Dermis blood vessel endothelial cell (primary cell): ENCODE measurements at places on chromosomes 11 and 22.

GRCh38 chr22:33025675-33026074 lies 32.5 kb downstream of the SYN3 start:
- no peak for DNase-seq

GRCh38 chr11:373716-374551 lies 4.6 kb downstream of the B4GALNT4 start:
- no peak for DNase-seq

DNA sequence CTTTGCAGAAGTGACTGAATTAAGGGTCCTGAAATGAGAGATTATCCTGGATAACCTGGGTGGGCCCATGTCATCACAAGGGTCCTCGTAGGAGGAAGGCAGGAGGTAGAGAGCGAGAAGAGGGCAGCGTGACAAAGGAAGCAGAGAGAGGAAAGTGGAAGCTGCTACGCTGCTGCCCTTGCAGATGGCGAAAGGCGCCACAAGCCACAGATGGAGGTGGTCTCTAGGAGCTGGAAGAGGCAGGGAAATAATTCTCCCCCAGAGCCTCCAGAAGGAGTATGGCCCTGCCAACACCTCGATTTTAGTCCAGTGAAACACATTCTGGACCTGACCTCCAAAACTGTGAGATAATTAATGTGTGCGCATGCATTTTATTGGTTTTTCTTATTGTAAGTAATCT lies 13.4 kb downstream of the TMEM184B start:
- DNase-seq, result no peak

GRCh38 chr11:114302663-114303062 lies 6.5 kb downstream of the NNMT start:
- DNase-seq, result no peak

GRCh38 chr11:122717264-122717867 lies 61.8 kb downstream of the UBASH3B start:
- DNase-seq, result no peak

DNA sequence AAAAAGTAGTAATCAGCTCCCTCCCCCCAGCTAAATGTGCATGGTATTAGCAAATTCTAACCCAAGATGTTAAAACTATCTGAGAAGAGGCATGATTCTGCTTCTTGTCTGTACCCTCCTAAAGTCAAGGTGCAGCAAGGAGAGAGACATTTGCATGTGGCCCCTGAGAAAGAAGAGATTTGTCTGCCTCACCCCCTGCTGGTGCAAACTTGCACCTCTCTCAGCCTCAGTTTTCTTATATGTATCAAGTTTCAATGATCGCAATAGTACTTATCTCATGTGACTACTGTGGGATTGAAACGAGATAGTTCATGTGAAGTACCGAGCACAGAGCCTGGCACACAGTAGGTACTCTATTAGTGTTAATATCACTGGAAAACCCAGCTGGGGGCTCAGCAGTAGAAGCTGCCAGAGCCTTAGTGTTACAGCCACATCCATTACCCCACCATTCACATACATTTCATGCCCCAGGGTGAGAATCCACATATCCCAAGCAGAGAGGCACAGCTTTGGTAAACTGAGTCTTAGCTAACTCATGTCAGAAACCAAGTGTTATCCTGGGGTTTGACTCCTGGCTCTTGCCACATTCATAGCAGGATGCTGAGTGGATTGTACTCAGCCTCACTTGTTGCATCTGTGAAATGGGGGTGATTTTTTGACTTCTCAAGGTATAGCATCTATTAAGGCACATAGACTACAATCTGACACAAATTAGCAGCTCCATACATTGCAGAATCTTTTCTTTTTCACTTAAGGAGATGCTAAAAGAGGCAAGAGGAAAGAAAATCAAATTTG lies 24.9 kb downstream of the CD44 start:
- no peak for DNase-seq

DNA sequence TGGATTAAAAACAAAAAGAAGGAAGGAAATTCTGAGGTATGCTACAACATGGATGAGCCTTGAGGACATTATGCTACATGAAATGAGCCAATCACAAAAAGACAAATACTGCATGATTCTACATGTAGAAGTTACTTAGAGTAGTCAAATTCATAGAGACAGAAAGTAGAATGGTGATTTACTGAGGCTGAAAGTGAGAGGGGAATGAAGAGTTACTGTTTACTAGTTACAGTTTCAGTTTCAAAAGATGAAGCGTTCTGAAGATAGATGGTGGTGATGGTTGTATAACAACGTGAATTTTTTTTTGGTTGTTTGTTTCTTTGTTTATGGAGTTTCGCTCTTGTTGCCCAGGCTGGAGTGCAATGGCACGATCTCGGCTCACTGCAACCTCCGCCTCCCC lies 9.5 kb downstream of the OR5P2 start:
- DNase-seq, result no peak

- DNase-seq, result no peak
Observed at GRCh38 chr11:65960824-65961266, 689 bp upstream of the SART1 start.

- peak; percentile 55 for DNase-seq
Observed at GRCh38 chr11:96342014-96342960, 708 bp downstream of the MAML2 start.

DNA sequence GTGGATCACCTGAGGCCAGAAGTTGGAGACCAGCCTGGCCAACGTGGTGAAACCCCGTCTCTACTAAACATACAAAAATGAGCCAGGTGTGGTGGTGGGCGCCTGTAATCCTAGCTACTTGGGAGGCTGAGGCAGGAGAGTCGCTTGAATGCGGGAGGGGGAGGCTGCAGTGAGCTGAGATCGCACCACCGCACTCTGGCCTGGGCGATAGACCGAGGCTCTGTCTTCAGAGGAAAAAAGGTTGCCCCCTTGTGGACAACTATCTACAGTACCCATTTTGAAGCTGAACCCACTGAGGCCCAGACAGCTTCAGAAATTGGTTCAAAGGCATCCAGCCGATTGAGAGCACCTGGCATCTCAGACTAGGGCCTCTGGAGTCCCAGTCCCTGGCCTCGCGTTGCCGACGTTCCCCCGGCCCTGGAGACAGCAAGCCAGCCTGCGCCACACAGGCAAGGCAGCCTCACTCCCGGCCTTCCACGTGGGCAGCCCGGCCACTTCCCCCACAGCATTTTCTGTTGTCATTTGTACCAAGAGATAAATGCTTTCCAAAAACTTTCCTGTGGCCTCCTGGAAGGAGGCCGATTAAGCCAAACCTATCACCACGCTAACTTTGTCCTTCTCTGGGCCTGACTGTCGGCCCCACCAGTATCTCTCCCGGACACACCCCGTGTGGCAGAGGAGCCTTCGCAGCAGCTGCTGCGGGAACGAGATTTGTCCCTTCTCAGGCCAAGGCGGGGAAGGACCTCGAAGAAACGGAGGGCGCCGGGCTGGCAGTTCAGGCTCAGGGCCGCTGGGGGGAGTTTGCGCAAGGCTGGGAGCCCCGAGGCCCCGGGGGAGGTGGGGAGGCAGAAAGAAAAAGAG lies 82.8 kb downstream of the FLI1 start:
- DNase-seq, result peak; percentile 66

GRCh38 chr11:94583866-94584500 lies 16.8 kb downstream of the PIWIL4 start:
- DNase-seq, result no peak

DNA sequence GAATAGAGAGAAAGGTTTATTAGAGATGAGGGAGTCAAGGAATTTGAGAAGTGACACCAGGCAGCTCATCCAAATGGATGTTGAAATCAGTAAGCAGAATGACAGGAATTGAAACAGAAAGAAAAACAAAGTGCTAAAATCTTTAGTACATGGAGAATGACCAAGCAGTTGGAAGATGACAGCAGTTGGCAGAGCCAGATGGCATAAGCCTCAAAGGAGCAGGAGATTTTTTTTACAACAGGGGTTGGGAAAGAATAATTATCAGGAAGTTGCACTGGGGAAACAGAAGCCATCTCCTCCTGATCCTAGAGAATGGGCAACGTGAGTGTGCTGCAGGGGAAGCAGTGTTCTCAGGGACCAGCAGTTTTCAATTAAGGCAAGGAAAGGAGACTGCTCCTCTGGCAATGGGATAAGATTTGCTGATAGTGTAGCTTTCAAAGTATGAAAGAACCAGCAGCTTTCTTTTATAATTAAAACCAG lies 28.9 kb downstream of the RAB39A start:
- DNase-seq, result no peak

DNA sequence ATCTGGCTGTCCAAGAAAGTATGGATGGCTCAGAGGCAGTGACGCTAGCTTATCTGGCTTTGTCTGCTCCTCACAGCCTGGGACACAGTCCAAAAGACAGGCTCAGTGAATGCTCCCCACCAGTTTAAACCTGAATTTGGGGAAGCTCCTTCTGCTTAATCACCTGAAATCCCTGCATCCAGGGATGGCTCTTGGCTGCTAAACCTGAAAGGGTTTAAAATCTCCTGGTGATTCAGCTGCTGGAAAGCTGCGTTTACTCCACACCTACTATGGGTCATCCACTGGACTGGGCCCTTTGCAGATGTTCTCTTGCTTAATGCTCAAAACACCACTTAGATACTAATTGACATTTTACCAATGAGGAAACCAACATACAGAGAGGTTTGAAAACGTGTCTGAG lies 302.0 kb upstream of the NARS2 start:
- no peak for DNase-seq

DNA sequence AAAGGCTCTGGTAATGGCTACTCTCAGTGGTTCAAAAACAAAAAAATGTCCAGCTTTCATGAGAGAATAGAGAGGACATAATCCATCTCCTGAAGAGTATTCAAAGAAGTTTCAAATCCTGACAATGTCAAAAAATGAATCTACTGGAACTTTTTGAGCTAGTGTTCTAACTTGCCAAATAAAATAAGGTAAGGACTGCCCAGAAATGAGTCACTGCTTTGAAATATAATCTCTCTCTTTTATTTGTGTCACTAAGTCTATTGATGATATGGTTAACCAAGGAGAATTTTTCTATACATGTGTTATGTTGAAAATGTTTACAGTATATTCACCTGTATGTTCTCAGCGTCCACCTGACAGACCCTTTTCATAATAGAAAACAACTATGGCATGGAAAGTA lies 3.4 kb downstream of the GUCY1A2 start:
- DNase-seq, result peak; percentile 2

- DNase-seq, result no peak
Observed at GRCh38 chr22:24578355-24579257, 14.3 kb downstream of the LRRC75B start.

DNA sequence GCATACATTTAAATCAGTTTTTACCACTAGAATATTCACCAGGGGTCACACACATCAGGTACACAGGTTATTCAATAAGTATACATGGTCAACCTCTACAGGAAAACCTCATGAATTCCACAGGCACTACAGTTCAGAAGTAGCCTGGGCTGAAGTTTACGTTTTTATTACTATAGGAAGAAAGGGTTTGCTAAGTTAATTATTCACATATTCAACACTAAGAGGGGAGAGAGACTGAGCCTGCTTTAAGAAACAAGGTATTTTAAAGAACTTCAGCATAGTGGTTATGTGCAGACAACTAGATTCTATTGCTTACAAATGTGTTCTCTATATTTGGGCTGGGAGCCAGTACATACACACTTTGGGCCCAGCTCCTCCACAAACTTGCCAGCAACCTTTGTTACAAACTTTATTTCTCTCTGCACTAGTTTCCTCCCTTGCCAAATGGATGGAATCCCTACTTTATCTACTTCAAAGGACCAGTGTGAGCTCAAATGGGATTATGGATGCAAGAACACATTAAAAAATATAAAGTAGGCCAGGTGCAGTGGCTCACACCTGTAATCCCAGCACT lies 31.9 kb downstream of the IL18BP start:
- no peak for DNase-seq

GRCh38 chr11:46489656-46490560 lies 98.3 kb upstream of the CHRM4 start:
- DNase-seq, result peak; percentile 78

- no peak for DNase-seq
Observed at GRCh38 chr11:128904303-128904655, 13.1 kb downstream of the KCNJ5 start.

GRCh38 chr11:6418557-6419008 lies 311 bp downstream of the APBB1 start:
- peak; percentile 7 for DNase-seq

DNA sequence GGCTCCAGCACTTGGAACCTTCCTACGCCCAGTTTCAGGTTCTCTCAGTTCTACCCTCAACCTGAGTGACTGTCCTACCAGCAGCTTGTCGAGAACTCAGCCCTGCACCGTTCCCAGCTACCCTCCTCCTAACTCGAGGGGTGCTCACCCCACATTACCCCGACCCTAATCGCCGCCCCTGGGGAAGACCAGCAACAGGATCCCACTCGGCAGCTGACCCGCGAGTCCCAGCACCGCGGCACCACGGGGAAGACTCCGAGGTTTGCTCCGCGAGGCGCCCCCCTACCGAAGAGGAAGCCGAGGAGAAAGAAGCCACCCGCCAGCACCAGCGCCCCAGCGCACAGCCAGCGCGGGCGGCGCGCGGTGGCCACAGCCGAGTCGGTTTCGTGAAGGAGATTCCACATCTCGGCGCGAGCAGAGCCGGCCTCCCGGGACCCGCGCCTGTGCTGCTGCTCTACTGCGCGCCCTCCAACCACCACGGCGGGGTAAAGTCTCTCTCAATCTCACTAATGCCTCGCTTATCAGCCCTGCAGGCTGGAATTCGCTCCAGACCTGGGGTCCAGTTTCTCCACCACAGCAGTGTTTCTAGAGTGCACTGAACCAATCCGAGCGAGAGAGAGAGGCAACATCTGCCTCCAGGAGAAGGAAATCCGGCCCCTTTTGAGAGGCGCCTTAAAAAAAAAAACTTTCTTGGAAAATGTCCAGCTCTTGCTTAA lies at the start of gene FOLH1:
Gene FOLH1, minus strand, starts transcription at position 597 of the 716 bp plus-strand sequence. Its CDS starts 193 bp downstream, at position 404.
- DNase-seq, result no peak

- DNase-seq, result peak; percentile 96
Observed at GRCh38 chr11:65354265-65355012, at the start of gene TIGD3. TSS of gene TIGD3 (plus strand) at chr11:65354751. CDS start at chr11:65355809, 1,058 bp downstream.

DNA sequence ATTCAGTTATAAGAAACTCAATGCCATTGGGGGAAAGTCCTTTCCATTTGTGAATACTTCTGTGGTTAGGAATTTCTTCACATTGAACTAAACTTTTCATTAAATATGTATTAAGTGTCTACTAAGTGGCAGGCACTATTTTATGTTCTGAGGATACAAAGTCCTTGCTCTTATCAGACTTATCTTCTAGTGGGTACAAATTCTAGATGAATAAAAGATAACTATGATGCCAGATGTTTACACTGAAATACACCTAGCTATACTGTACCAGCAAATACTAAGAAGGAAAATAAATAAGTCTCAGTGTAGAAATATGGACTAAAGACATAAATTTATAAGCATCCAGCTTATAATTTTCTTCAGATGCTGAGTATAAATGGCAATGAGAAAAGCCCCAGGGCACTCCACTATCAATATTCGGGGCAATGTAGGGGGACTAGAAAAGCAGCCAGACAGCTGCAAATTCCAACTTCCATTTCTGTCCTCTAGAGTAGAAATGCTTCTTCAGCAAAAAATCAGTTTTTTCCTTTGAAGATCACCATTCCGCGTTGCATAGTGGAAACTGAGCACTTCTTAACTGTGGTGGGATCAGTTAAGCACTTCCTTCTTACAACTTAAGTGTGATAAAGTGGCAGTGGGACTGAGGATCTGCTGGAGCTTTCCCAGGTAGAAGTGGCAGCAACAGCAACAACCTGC lies 11.8 kb upstream of the BIRC3 start:
- no peak for DNase-seq

- no peak for DNase-seq
Observed at GRCh38 chr11:65209711-65210360, 28.1 kb downstream of the CAPN1 start.
